ENCODE measurements at places on chromosomes 11 and 22. TPM values are rescaled to one million over a fixed set of nuclear protein-coding genes. Genes with fewer than 3 reads are reported as not detected.

POU2AF2 gene
- total RNA-seq, result not detected

GRCh38 chr22:50019316-50019715, 6.8 kb upstream of the IL17REL start:
- H3K27me3 ChIP-seq, result peaks cover 24% of the 10 kb centered on the region
- H3K4me1 ChIP-seq, result peaks cover 9% of the 10 kb centered on the region
- no peak overlapping the region for H3K4me3 ChIP-seq
- no peaks in the 10 kb centered on the region for H3K36me3 ChIP-seq
- H3K27ac ChIP-seq, result no peak overlapping the region

- H3K27me3 ChIP-seq, result no peaks in the 10 kb centered on the region
- no peak overlapping the region for H3K4me3 ChIP-seq
- DNase-seq, result no peak
- H3K27ac ChIP-seq, result no peak overlapping the region
These were observed 45.9 kb upstream of the CARS1 start for GRCh38 chr11:3103076-3103475.

- H3K4me3 ChIP-seq, result no peak overlapping the region
- H3K36me3 ChIP-seq, result no peaks in the 10 kb centered on the region
- H3K27ac ChIP-seq, result no peak overlapping the region
- DNase-seq, result no peak
These were observed 32.6 kb upstream of the SLC6A5 start for GRCh38 chr11:20566591-20567434.

A4GALT gene
- 14.3 TPM for total RNA-seq

DNA sequence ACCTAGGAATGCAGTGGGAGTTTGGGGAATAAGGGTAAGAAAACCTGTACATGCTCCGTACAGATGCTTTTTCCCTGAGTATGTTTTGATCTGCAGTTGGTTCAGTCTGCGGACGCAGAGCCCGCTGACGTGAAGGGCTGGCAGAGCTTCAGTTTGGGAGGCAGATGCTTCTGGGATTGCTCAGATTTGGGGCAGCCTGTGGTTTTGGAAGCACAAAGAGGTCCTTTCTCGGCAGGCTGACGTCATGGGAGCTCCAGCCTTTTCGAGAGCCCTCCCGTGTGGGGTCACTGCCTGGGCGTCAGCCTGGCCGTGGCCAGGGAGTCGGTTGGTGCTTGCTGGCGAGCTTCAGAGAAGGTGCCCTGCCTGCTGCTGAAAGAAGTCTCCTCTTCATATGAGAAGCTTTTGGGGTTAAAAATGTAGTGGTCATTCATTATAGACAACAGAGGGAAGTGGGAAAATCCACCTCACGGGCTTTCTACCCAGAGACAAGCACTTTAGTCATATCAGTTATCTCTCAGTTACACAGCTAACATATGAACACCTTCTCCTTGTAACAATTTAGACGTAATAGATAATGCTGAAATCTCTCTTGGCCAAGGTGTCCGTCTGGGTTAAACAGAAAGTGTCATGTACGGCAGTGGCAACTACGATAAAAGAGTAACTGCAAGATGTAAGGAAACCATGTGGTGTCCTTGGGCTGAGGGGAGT, 26.8 kb downstream of the TPCN2 start:
- no peaks in the 10 kb centered on the region for H3K27me3 ChIP-seq

OR52B2 gene
- total RNA-seq, result not detected

DNA sequence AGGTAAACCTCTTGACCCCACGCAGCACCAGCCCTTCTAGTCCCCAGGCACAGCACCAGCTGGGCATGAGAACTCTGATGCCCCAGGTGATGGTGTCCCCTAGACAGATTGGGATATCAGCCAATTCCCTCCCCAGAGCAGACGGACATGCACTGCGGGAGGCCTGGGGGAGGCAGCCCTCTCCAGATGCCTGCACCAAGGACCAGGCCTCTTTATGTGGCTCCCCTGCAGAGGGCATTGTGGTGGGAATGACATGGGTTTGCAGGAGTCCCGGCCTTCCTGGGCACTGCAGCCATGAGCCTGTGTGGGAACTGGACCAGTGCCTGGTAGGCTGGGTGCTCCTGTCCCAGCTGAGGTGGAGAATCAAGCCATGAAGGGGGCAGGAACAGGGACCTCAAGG, 25.9 kb downstream of the PPM1F start:
- H3K36me3 ChIP-seq, result peaks cover 26% of the 10 kb centered on the region
- DNase-seq, result no peak
- H3K4me3 ChIP-seq, result no peak overlapping the region
- H3K27ac ChIP-seq, result no peak overlapping the region
- H3K27me3 ChIP-seq, result no peaks in the 10 kb centered on the region
- H3K4me1 ChIP-seq, result no peaks in the 10 kb centered on the region

CAPN1 gene
- total RNA-seq, result 271 TPM

GRCh38 chr11:69644962-69645675, 4.2 kb downstream of the CCND1 start:
- peak overlapping the region; percentile 84 for H3K27ac ChIP-seq
- H3K4me3 ChIP-seq, result no peak overlapping the region
- H3K27me3 ChIP-seq, result no peaks in the 10 kb centered on the region
- peaks cover 33% of the 10 kb centered on the region for H3K4me1 ChIP-seq

DNA sequence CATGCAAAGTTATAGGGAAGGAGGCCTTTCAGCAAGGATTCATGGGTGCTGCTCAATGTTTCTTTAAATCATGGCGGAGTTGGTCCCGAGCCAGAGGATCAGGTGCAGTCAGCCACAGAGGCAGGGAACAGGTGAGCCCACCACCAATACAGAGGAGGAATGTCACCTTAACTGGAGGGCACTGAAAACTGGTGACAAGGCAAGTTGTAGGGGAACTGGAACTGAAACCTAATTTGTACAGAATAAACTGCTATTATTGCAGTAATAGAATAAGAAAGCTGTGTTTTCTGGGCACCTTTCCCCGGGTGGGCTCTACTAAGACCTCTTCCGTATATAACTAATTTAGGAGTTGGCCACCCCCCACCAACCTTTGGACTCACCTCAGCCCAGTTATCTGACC, 296.0 kb upstream of the NARS2 start:
- H3K4me1 ChIP-seq, result no peaks in the 10 kb centered on the region
- H3K36me3 ChIP-seq, result no peaks in the 10 kb centered on the region
- H3K4me3 ChIP-seq, result no peak overlapping the region
- no peak overlapping the region for H3K27ac ChIP-seq

DNA sequence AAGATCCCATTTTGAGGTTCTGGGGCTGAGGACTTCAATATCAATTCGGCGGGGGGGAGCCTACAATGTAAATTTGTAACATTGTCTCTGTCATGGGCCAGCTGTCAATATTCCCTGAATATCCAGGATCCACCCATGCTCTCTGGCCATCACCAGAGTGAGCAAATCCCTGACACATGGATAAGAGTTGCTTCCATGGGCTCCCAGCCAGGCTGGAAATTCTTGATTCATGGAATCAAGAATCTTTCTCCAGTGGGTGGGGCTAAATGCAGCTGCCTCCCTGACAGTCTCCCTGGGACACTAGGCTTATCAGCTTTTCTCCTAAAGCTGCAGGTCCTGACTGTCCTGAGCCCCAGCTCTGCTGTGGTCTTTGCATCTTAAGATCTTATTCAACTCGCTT, 86.9 kb upstream of the IGLL5 start:
- H3K36me3 ChIP-seq, result no peaks in the 10 kb centered on the region
- no peak overlapping the region for H3K27ac ChIP-seq
- H3K27me3 ChIP-seq, result no peaks in the 10 kb centered on the region
- H3K4me1 ChIP-seq, result no peaks in the 10 kb centered on the region
- DNase-seq, result no peak
- H3K4me3 ChIP-seq, result no peak overlapping the region

DNA sequence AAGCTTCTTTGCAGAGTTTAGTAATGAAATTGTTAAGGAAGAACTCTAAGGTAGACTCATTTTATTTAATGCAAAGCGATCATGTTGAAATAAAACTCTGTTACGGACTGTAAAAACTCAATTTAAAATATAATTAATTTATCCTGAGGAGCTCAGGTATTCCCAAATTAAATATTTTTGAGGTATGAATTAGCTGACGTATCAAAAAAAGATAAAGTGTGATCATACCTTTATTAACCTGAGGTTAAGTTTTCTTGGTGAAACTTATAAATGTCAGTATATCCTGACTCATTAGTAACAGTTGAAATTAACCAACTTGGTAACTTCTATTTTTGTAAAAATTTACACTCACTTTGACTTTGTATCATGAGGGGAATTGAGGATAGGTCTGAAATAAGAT, 130.4 kb downstream of the PAX6 start:
- no peaks in the 10 kb centered on the region for H3K27me3 ChIP-seq
- DNase-seq, result no peak
- no peak overlapping the region for H3K4me3 ChIP-seq
- no peaks in the 10 kb centered on the region for H3K4me1 ChIP-seq
- H3K36me3 ChIP-seq, result no peaks in the 10 kb centered on the region

- peaks cover 33% of the 10 kb centered on the region for H3K36me3 ChIP-seq
- H3K4me1 ChIP-seq, result peaks cover 17% of the 10 kb centered on the region
- no peaks in the 10 kb centered on the region for H3K27me3 ChIP-seq
- H3K4me3 ChIP-seq, result no peak overlapping the region
These were observed 56.7 kb downstream of the AMBRA1 start for GRCh38 chr11:46537121-46537520.

MMP8 gene
- not detected for total RNA-seq

OR8A1 gene
- not detected for total RNA-seq

DNA sequence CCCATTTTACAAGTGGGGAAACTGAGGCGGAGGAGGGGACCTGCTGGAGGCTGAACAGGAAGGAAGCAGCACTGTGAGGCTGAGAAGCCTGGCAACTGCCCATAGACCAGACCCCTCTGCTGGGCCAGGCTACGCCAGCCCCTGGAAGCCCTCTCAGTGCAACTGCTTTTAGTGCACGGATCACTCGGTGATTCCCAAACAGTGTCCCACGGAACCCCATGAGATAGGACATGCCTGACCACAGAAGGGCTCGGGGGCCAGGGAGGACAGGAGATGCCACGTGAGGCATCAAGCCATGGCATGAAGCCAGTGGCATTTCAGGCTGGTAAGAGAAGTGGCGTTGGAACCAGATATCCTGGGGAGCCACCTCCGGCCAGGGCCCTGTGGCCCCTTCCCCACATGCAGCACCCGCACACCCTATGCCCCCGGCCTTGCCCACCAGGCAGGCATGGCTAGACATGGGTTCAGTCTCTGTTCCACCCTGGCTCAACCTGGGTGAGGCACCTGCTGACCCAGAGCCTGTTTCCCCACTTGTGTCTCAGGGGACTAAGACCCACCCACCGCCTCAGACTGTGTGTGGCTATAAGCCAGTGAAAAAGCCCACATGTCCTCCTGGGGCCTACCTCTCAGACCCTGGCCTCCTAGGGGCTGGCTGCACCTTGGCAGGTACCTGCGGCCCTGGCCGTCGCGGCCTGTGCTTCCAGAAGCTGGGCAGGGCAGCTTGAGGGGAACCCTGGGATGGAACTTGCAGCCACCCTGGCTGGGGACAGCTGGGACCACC, 84.1 kb downstream of the WNT7B start:
- peaks cover 44% of the 10 kb centered on the region for H3K27me3 ChIP-seq
- no peak overlapping the region for H3K27ac ChIP-seq
- H3K36me3 ChIP-seq, result no peaks in the 10 kb centered on the region
- H3K4me3 ChIP-seq, result no peak overlapping the region

CRYAB gene
- total RNA-seq, result 60.5 TPM

GRCh38 chr11:34145847-34146381, 40.5 kb downstream of the NAT10 start:
- H3K27ac ChIP-seq, result no peak overlapping the region
- H3K4me3 ChIP-seq, result no peak overlapping the region
- no peaks in the 10 kb centered on the region for H3K27me3 ChIP-seq
- no peaks in the 10 kb centered on the region for H3K4me1 ChIP-seq
- peaks cover 46% of the 10 kb centered on the region for H3K36me3 ChIP-seq

- peak overlapping the region; percentile 86 for H3K4me3 ChIP-seq
- no peaks in the 10 kb centered on the region for H3K36me3 ChIP-seq
- no peaks in the 10 kb centered on the region for H3K27me3 ChIP-seq
- peaks cover 21% of the 10 kb centered on the region for H3K4me1 ChIP-seq
- no peak for DNase-seq
- peak overlapping the region; percentile 99 for H3K27ac ChIP-seq
These were observed 439 bp downstream of the YAP1 start for GRCh38 chr11:102110761-102111010.

HEPN1 gene
- total RNA-seq, result not detected

LUZP2 gene
- 0.83 TPM for total RNA-seq

DNA sequence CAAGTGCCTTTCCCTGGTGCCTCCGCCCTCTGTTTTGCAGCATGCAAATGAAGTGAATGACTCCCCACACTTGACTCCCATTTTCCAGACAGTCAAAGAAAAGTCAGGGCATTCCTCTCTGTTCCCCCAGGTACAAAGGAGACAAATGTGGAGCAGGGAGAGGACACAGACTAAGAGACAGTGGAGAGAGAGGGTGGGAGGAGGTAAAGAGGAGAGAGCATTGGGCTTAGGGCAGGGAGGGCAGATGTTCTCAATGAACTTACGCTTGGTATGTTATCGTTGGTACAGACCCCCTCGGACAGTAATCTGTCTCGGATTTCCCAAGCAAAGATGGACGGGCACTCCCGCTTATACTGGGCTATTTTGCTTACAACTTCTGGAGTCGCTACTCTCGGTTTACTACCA, 9.8 kb downstream of the PAX6 start:
- peaks cover 100% of the 10 kb centered on the region for H3K27me3 ChIP-seq
- H3K4me1 ChIP-seq, result peaks cover 18% of the 10 kb centered on the region
- H3K4me3 ChIP-seq, result no peak overlapping the region

- H3K4me1 ChIP-seq, result no peaks in the 10 kb centered on the region
- no peaks in the 10 kb centered on the region for H3K27me3 ChIP-seq
- DNase-seq, result no peak
- H3K27ac ChIP-seq, result no peak overlapping the region
- no peaks in the 10 kb centered on the region for H3K36me3 ChIP-seq
- no peak overlapping the region for H3K4me3 ChIP-seq
These were observed 60.1 kb downstream of the ZNRF3 start for GRCh38 chr22:28943501-28943879.

DNA sequence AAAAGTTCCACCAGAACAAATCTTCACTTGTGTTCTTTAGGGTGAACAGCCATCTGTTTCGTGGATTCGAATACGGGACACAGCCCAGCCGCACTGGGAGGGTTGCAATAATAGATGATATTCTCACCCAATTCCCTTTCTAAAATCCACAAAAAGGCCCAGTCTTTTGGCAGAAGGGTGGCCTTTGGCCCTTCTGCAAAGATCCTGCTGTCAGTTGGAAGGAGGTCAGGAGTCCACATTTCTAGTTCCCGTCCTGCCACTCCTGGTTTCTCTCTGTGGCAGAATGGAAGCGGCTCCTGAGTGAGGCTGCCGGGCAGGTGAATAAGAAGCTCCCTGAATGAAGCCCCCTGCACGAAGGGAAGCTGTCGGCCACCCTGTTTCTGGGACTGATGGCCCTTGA, 11.2 kb upstream of the LINC01488 start:
- H3K4me1 ChIP-seq, result peaks cover 47% of the 10 kb centered on the region
- DNase-seq, result no peak
- H3K27ac ChIP-seq, result no peak overlapping the region
- no peak overlapping the region for H3K4me3 ChIP-seq

- no peaks in the 10 kb centered on the region for H3K4me1 ChIP-seq
- H3K27me3 ChIP-seq, result no peaks in the 10 kb centered on the region
- H3K4me3 ChIP-seq, result no peak overlapping the region
- H3K36me3 ChIP-seq, result no peaks in the 10 kb centered on the region
These were observed 43.2 kb downstream of the NEU3 start for GRCh38 chr11:75031771-75032549.
